ENCODE measurements at places on chromosomes 7 and 10.

- DNase-seq: no peak
Measured at GRCh38 chr10:1293157-1293556, 237.0 kb downstream of the WDR37 start.

GRCh38 chr7:114444196-114444595 lies 29.6 kb downstream of the FOXP2 start:
- DNase-seq: no peak

- DNase-seq: peak; percentile 9
Measured at GRCh38 chr10:69172241-69172982, 7.6 kb upstream of the SUPV3L1 start.

- no peak for DNase-seq
Measured at GRCh38 chr10:35631404-35631803, 10.7 kb downstream of the FZD8 start.

DNA sequence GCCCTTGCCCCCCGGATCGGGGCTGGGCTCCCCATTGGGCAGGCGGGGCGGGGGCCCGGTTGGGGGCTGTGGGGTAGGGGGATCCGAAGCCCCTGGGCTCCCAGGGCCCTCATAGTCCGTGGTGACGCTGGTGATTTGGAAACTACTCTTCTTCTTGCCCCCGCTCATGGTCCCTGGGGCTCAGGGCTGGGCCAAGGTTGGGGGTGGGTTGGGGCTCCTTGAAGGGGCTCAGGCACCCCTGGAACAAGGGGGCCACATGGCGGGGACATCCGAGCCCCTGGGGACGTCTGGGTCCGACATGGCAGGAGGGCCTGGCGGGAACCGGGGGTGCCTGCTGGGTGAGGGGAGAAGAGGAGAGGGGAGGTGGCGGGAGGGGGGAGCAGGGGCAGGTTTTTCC lies 1.1 kb downstream of the TSC22D4 start:
- DNase-seq: no peak

Data from AG04449 (cell line).